Occipital lobe (tissue), 3 donors: ENCODE measurements at places on chromosomes 3 and 15. TPM values are rescaled to one million over a fixed set of nuclear protein-coding genes. Genes with fewer than 3 reads are reported as not detected.

Gene AVEN
- 8.0 TPM for total RNA-seq

Gene SV2B
- total RNA-seq: 33.5 TPM

Gene GNB4
- total RNA-seq: 177 TPM

Gene THBS1
- total RNA-seq: 171 TPM

Gene PPP2R3A
- 37.9 TPM for total RNA-seq

Gene UROC1
- not detected for total RNA-seq

Gene GABRB3
- total RNA-seq: 124 TPM

Gene CCDC39
- total RNA-seq: 0.62 TPM

Gene RLBP1
- total RNA-seq: 2.3 TPM

Gene FSD2
- total RNA-seq: 0.16 TPM

Gene STX19
- not detected for total RNA-seq

Gene TMCO5A
- not detected for total RNA-seq

Gene IGSF10
- total RNA-seq: 0.31 TPM

Gene TTC23
- 11.2 TPM for total RNA-seq

Gene CALML4
- 2.2 TPM for total RNA-seq

Gene LRRC2
- total RNA-seq: 7.8 TPM

Gene CLDND1
- total RNA-seq: 141 TPM

Gene CCR9
- 0.16 TPM for total RNA-seq
